Uterus (tissue), 4 donors: ENCODE measurements at places on chromosomes 4 and X.

GRCh38 chrX:120463241-120463640 is 5.9 kb downstream of the LAMP2 start:
- peak; percentile 30 for DNase-seq

GRCh38 chr4:159252491-159252890 is 149.6 kb downstream of the RAPGEF2 start:
- no peak for DNase-seq

DNA sequence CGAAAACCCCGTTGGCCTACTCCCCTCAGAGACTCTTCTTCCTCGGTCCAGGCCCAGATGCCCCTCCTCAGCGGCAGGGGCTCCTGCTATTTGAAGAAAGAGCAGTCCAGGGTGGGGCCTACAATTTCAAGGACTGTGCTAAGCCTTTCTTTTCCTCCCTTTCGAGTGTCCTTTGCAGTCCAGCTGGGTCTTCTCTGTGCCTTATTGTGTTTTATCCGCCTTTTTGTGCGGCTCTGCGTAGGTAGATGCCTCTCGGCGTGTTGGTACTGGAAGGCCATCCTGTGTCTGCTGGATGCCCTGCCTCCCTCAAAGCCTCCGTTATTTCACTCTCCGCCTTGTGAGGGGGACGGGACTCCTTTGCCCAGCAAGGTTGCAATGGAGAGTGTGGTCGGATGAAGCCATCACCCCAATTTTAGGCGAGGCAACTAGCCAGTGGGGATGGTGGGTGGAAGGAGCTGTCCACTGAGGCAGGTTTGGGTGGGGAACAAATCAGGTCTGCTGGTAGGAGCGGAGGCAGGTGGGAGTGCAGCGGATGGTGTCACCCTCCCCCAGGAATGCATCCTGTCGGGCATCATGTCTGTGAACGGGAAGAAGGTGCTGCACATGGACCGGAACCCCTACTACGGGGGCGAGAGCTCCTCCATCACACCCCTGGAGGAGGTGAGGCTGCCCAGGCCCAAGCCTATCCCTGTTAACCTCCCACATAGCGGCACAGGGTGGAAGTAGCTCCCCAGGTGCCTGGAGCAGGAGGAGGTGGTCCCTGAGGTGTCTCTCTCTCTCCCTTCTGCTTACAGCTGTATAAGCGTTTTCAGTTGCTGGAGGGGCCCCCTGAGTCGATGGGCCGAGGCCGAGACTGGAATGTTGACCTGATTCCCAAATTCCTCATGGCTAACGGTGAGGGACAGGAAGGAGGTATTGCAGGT is 1.3 kb downstream of the GDI1 start:
- DNase-seq: no peak

DNA sequence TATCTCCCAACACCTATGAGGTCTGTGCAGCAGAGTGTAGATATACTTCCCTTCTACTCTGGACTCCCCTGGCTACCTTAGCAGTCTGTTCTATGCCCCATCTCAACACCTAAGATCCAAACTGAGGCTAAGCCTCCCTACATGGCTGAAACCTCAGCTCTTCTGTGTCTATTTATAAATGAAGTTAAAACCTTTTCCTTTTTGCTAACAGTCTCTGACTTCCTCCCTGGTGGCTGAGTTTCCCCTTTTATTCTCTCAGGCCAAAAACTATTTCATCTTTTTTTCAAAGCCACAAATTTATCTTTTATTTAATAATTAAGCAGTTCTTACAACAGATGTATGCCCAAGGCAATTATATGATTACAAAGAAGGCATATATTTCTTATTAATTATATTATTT is 111.8 kb upstream of the STIM2 start:
- DNase-seq: no peak

- no peak for DNase-seq
Measured at GRCh38 chr4:67332627-67333026, 212.7 kb downstream of the CENPC start.

DNA sequence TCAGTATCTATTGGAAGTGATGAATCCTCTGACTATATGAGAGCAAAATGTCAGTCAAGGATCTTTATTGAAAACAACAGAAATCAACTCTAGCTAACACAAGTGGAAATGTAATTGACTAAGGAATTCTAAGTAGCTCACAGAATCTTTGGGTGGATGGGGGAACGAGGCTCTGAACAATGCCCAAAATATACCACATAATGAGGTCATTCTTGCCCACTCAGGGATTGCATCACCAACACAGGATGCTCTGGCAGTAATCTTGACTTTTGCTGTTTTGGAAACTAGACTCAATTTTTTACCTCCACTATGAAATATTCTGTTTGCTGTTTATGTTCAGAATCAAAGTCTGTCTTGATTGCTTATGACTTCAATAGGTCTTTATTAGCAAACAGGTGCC is 127.4 kb upstream of the UNC5C start:
- no peak for DNase-seq

GRCh38 chr4:30719454-30720020 is 632 bp upstream of the PCDH7 start:
- DNase-seq: peak; percentile 55

DNA sequence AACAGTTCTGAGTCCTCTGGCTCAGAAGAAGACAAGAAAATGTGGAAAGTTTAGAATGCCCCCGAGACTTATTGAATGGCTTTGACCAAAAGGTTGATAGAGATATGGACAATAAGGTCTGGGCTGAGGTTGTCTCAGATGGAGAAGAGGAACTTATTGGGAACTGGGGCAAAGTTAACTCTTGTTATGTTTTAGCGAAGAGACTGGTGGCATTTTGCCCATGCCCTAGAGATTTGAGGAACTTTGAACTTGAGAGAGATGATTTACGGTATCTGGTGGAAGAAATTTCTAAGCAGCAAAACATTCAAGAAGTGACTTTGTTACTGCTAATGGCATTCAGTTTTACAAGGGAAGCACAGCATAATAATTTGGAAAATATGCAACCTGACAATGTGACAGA is 1549.3 kb upstream of the ADGRL3 start:
- no peak for DNase-seq
